Right ventricle myocardium inferior (tissue), 1 donor: ENCODE measurements at places on chromosomes 2 and 18. TPM values are rescaled to one million over a fixed set of nuclear protein-coding genes. Genes with fewer than 3 reads are reported as not detected.

The CYBRD1 gene
- total RNA-seq, result 69.8 TPM

DNA sequence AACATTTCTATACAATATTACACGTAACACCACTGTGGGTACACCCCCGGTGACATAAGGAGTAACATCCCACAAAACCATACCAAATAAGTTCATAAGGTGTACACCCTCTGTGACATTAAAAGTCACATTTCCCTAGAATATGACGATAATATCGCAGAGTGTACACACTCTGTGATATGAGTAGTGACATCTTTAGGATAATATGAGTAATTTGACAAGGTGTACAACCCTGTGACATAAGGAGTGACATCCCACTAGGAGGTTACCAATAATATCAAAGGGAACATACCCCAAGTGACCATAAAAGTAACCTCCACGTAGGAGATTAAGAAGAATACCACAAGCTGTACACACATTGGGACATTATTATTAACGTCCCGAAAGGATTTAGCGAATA is 24.0 kb upstream of the TEX261 start:
- DNase-seq, result no peak

- no peak for DNase-seq
Observed at GRCh38 chr2:213868526-213868925, 542.3 kb upstream of the VWC2L start.

DNA sequence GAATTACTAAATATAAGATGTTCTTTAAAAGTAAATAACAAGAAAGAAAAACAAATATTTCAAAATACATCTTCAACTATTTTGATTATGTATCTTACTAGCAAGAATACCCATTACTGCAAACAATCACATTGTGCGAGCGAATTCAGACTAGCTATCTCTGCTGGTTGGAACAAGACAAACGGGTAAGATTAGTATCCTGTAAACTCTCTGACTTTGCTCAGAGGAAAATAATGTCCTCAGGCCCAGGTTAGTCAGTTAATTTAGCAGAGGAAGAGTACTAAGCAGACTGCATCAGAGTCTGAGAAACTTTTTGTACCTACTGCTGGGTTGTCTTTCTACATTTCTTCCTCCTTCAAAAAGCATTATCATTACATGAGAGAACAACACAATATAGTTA is 50.4 kb upstream of the MCM6 start:
- no peak for DNase-seq

DNA sequence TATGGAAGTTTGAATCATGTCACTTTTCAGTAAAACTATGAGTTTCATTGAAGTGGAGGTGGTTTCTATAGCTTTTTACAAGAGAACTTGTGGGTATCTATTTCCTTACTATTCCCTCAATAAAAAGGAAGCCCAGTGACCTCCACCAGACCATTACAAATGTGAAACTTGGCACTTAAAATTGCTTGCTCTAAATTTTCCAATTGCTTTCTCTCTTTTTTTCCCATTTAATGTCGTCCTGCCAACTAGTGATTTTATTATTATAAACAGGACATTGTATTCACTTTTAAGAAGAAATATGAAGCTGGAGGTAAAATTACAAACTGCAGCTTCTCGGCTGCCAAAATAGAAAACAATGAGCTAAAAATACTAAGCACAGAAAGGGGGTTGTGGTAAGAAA is 208.2 kb upstream of the ALPP start:
- DNase-seq, result no peak

DNA sequence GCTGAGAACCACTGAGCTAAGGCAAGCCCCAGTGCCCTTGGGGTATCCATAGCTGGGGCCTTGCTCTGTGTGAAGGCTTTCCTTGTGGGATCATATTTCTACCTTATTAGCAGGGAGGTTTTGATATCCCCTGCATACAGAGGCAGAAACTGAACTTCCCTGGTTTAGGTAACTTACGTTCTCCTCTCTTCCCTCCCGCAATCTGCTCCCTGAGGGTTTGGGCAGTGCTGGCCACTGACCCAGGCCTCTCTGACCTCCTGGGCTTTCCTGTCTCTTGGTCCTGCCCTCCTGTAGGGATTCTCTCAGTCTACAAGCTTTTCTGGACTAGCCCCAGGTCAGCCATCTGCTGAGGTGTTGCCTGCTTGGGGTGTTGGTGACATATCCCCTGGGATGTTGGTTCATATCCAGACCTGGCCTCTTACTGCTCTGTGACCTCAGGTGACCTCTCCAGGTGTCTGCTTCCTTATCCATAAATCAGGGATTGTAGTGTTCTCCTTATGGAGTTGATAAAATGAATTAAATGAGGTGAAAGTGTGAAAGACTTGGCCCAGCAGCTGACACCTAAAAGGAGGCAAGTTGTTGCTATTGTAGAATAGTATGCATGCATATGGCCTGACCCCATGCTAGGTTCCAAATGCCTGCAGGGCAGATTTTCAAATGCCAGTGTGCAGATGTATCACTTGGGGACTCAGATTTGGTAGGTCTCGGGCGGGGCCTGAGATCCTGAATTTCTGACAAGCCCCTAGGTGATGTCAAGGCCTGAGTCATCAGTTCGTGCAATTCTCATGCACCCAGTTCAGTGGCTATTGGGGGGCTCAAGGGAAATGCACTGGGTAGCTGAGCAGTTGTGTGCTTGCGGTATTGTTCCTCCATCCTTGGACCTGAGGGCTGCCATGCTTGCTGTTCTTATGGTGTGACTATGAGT is 106.6 kb downstream of the FHOD3 start:
- DNase-seq, result no peak

DNA sequence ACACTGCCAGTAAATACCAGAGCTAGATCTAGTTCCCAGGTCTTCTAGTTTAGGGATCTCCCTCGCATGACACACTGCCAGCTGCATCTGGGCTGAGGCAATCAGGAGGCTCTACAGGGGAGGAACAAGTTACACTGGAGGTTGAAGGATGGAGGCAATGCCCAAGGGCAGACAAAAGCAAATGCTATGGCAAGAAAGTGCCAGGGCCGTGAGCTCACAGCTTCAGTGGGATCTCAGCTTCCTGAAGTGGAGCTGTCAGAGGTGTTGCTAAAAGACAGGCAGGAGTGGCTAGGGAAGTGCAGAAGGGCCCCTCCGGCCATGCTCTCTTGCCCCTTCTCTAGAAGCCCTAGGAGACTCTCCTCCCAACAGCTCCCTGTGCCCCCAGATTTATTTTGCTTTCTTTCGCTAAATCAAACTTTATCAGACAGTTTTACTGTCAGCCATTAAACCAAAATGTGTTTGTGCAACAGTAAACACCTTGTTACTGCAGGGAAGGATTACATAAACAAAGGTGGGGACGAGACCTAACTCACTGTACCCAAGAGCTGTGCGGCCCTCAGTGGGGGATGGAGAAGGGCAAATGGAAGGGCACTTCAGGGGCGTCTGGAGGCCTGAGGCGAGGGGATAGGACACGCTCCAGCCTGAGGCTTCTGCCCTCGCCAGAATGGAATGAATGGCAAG is 39.4 kb upstream of the PKDCC start:
- DNase-seq, result no peak

The DNAH7 gene
- total RNA-seq, result 0.05 TPM

DNA sequence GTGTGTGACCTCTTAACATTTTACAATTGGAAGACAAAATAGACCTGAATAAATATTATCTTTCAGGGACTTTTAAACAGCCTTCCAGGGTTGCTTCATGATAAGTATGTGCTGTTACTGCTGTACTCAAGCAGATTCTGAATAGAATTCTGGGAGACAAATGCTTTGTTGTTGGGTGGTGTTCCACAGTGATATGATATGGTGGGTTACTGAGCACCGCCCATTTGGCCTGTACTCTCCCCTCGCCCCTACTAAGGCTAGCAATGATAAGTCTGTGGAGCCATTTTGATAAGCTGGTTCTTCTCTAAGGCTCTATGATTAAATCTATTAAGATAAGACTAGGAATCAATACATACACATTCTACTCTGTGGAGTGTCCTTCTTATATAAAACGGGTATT is 89.8 kb upstream of the ITGA4 start:
- no peak for DNase-seq

DNA sequence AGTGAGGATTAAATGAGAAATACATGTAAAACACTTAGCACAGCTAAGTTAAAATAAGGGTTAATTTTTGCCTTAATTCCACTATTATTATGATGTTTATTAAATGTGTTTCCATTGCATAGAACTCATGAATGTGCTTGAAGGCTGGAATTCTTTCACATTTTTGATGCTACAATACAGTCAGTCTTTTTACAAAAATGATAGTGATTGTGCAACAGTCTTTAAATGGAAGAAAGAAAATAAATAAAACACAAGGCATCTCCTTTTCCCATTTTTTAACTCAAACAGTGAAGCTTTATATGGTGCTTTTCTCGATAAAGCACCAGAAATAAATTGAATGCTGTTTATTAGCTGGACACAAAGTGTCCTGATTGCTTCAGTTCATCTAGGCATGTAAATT is 123.9 kb downstream of the MAP2 start:
- no peak for DNase-seq

GRCh38 chr2:104685591-104685990 is 168.3 kb upstream of the POU3F3 start:
- no peak for DNase-seq

DNA sequence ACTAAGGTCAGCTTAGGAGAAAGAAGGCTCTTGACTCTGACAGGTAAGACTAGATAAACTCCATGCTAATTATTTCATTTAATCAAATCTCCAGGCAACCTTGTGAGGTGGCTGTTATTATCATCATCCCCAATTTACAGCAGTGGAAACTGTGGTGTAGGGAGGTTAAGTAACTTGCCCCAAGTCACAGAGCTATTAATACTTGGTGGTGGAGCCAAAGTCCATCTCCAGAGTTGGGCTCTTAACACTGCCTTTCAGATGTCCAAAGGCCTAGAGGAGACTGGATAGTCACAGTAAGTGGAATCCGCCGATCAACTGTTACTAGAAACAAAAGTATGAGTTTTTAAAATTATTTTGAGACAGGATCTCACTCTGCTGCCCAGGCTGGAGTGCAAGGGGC is 46.6 kb upstream of the SP3 start:
- no peak for DNase-seq

- no peak for DNase-seq
Observed at GRCh38 chr2:201574766-201575165, 68.5 kb downstream of the TMEM237 start.

DNA sequence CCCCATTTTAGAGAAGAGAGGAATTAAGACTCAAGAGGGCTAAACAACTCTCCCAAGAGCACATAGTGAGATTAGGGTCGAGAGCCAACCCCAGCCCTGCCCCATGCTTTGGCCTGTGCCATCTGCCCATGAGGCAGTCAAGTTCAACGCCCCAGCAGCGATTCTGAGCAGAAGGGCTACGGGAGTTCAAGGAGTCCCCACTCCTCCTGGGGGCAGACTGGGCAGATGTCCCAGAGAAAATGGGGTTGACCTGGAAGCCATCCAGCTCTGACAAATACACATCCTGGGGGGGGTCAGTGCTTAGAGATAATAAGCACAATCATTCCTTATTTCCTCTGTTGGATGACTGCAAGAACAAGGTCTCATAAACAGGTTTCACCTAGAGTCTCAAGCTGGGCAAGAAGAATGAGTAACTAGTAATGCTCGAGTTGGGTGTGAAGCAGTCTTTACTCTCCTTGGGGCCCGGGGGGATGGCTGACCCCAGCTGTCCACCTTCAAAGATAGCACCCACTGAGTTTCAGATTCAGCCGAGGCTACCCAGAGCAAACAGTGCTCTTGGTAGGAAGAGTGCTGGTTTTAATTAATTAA is 716.4 kb downstream of the RNF144A start:
- no peak for DNase-seq

- no peak for DNase-seq
Observed at GRCh38 chr18:58902961-58903360, 38.3 kb downstream of the ZNF532 start.

DNA sequence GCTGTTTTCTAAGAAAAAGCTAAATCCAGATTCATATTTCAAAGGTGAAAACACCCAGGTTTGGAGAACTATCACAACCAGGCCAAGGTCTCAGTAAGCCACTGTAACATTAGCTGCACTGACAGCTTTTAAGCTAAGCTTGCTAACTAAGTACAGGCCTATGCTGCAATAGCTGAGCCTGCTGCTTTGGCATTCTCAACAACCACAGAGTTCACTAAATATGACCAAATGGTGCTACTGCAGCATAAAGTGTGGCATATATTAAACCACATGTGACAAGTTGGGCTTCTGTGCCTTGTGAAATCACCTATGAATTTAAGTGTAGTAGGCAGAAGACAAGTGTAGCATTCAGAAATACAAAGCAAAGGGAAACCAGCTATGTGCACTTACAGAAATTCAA is 206.7 kb downstream of the TCF4 start:
- DNase-seq, result no peak

The KCNE4 gene
- total RNA-seq, result 3.6 TPM

GRCh38 chr2:36318547-36318946 is 37.0 kb upstream of the CRIM1 start:
- no peak for DNase-seq

- DNase-seq, result no peak
Observed at GRCh38 chr2:88121678-88122077, 6.2 kb downstream of the FABP1 start.

GRCh38 chr2:20023688-20024087 is 11.2 kb upstream of the MATN3 start:
- DNase-seq, result no peak

DNA sequence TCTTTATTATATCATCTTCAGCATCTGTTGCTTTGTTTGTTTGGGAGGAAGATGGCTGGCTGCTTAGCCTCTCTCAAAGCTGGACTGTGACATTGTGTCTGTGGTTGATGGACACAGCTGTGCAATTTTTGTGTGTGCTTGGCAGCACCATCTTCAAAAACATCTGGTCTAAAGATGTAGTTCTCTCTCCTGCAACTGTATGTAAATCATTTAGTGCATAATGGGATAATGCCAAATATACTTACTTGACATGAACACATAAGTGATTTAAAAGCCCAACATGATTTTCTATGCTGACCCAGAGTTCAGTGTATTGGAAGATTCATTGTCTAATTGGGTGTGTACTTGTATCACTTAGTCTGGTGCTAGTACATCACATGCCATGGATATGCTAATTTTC is 112.2 kb downstream of the MAP4K4 start:
- no peak for DNase-seq

DNA sequence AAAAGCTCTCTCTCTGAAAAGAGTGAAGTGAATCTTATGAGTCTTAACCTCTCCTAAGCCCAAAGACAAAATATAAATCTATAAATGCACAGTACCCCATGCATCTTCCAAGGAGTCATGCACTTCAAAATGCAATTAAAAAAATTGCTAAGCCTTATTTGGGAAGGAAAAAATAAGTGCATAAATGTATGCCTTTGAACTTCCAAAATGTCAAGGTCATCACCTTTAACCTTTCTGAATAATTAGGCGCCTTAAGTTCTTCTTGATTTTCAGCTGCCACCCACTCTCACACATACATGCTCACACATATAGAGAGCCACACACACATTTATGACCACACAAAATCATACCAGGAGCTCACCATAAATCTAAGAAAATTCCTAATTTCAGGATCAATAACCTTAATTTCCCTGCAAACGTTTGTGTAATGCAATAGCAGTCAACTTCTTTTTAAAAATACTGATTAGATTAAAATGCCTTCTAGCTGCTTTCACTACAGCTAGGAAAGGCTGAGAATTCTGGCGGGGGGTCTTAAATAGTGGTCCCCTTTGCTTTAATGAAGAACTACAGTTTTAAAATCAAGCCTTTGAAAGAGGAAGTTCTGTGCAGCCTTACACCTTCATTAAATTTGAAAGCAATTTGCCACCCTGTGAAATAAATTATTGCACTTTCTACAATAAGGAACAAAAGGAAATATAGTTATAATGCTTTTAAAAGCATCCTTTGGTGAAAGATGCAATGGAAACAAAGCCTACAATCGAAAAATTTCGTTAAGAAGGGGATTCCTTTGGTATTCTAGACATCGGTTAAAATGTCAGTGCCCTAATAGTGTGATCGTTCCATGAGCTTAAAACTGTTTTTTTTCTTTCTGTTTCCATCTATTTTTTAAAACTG is 3.6 kb downstream of the HOXD11 start:
- DNase-seq, result no peak

GRCh38 chr2:105674859-105675541 is 69.7 kb upstream of the NCK2 start:
- no peak for DNase-seq
